ENCODE measurements at places on chromosomes 11 and 22.

DNA sequence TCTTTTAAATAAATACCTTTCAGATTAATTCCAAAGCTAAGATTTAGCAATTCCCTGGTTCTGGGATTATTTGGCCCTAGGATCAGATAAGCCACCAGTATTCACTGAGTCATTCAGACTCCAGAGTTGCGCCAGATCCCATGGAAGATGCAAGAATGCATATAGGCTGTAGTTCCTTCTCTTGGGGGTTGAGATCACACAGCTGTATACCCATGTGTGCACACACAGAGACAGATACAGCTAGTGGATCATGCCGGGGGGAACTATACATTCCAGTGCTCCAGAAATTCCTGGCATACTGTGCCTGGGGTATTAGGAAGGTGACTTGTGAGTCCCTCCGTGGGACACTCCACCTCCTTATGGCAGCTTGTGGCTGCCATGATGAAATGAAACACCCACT, 75.4 kb downstream of the ZBTB16 start:
- no peak for DNase-seq
- H3K4me1 ChIP-seq: peaks cover 67% of the 10 kb centered on the region
- no peak overlapping the region for H3K4me3 ChIP-seq
- no peaks in the 10 kb centered on the region for H3K36me3 ChIP-seq
- no peak overlapping the region for H3K27ac ChIP-seq
- no peaks in the 10 kb centered on the region for H3K27me3 ChIP-seq

DNA sequence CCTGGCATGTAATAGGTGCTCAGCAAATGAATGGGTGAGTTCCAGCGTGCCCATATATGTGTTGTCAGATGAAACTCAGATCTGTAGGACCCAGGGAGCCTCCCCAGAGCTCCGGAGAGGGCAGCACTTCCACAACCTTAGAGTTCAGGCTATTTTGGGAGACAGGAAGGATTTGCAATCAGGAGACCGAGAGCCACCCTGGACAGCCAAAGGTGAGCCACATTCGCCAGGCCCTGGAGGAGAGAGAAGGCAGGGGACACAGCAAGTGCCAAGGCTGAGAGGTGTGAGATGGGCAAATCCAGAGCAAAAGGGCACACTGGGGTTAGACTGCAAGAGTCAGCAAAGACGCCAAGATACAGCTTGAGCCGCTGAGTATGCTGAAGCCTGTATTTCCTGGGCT, 66.4 kb downstream of the CD82 start:
- H3K27ac ChIP-seq: no peak overlapping the region
- DNase-seq: no peak
- no peak overlapping the region for H3K4me3 ChIP-seq
- H3K36me3 ChIP-seq: no peaks in the 10 kb centered on the region

DNA sequence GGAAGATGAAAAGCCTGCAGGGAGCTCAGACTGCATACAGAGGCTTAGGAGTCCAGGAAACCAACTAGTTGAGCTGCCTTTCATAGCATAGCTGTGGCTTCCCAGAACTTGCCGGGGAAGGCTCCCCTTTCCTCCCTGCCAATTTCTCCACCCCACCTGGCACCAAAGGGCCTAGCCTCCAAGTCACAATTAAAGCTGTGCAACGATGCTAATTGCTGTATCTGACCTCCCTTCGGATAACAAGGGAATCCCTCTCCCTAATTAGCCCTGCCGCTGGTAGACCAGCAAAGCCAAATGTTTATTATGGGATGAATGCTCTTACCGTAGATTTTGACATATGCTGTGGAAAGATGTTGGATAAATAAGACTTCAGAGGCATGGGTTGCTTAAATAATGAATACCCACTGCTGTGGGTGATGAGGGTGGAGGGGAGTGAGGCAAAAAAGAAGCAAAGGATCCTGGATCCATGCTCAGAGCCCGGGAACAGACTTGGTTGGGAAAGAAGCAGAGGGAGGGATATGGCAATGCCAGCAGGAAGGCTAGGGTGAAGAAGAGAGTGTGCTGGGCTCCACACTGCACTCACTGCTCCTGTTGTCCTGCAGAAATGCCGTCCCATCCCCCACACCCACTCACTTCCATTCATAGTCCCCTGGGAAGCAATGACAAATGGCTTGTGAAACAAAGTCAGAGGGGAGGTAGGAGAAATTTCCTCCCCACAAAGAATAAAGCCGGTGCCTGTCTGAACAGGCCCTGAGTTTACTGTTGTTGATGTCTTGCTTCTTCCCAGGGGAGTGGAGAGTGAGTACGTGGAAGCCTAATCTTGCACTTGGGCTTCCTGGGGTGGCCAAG, 608.1 kb upstream of the CADM1 start:
- DNase-seq: no peak
- H3K36me3 ChIP-seq: no peaks in the 10 kb centered on the region
- no peak overlapping the region for H3K27ac ChIP-seq
- H3K4me3 ChIP-seq: no peak overlapping the region

DNA sequence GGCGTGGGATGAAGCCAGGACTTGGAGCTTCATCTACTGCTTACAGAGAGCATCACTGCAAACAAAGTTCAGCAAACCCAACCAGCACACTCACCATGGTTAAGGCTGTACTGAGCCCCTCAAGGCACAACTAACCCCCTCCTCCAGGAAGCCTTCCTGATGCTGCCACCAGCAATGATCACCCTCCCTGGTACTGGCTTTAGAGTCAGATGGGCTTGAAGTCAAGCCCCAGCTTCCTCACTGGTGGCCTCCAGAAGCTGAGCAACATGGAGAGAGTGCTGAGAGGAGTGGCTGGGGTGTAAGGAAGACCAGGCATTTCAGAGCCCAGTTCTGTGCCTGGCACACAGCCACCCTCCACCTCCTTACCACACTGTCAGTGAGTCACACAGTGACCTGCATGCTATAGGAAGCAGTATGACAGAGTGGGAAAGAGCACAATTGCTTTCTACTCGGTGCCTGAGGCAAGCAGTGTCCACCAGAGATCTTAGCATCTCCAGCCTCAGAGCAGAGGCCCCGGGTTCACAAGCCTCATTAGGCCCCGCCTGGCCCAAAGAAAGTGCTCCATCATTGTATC, 24.7 kb upstream of the BAIAP2L2 start:
- H3K27me3 ChIP-seq: no peaks in the 10 kb centered on the region
- peaks cover 5% of the 10 kb centered on the region for H3K4me1 ChIP-seq
- H3K27ac ChIP-seq: no peak overlapping the region
- no peak overlapping the region for H3K4me3 ChIP-seq

DNA sequence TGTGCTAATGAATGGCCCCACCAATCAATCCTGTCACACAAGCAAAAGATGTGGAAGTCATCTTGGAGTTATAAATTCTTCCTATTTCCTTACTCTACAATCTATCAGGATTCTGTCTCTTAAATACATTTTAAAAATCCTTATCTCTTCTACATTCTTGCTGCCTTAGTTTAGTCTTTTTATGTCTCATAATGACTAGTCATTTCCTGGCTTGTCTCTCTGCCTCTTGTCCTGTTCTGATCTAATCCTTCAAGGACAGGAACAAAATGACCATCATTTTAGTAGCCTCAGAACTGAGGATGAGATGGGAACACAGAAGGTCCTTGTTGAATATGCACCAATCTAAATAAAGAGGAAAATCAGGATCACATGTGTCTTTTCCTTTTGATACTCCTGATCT, 56.6 kb upstream of the LIN7C start:
- no peak for DNase-seq
- no peak overlapping the region for H3K4me3 ChIP-seq
- H3K27ac ChIP-seq: no peak overlapping the region
- no peaks in the 10 kb centered on the region for H3K36me3 ChIP-seq
- H3K27me3 ChIP-seq: no peaks in the 10 kb centered on the region

DNA sequence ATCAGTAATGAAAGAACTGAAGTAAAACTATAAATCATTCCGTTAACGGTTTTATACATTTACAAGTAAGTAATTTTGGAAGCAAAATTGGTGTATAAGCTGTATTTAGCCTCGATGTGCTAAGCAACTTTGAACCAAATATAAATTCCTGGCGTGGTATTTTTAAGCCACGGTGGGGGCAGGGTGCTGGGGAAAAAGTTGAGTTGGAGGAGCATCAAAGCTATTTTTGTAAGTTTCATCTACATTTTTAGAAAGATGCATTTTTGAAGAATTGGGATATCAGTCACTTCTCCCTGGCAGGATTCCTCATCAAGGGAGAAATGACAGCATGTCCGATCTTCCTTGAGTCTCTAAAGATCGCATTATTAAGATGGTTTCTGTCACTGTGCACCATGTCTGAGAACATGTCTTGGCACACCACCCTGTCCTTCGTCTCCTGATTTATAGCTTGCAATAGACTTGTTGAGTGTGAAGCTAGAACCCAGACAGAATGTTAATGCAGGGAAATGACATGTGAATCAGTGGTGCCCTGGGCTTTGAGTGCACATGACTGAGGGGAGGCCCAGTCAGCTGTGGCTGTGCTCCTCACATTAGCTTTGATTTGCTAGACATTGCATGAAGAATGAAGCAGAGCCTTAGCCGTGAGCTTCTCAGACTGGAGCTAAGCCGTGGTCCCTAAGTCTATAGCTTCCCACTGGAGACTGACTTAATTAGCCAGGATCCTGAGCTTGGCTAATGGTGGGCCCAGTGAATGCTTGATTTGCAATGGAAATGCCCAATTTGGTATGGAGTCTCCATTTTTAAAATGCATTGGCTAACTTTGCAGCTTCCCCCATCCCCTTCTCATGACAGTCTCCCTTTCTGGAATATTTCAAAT, 127.0 kb downstream of the COMMD9 start:
- H3K36me3 ChIP-seq: no peaks in the 10 kb centered on the region
- H3K27me3 ChIP-seq: no peaks in the 10 kb centered on the region
- no peak for DNase-seq
- H3K4me3 ChIP-seq: no peak overlapping the region

- H3K4me1 ChIP-seq: no peaks in the 10 kb centered on the region
- no peaks in the 10 kb centered on the region for H3K36me3 ChIP-seq
- no peak overlapping the region for H3K27ac ChIP-seq
Observed at GRCh38 chr11:11425806-11426205, 72.8 kb upstream of the CSNK2A3 start.

DNA sequence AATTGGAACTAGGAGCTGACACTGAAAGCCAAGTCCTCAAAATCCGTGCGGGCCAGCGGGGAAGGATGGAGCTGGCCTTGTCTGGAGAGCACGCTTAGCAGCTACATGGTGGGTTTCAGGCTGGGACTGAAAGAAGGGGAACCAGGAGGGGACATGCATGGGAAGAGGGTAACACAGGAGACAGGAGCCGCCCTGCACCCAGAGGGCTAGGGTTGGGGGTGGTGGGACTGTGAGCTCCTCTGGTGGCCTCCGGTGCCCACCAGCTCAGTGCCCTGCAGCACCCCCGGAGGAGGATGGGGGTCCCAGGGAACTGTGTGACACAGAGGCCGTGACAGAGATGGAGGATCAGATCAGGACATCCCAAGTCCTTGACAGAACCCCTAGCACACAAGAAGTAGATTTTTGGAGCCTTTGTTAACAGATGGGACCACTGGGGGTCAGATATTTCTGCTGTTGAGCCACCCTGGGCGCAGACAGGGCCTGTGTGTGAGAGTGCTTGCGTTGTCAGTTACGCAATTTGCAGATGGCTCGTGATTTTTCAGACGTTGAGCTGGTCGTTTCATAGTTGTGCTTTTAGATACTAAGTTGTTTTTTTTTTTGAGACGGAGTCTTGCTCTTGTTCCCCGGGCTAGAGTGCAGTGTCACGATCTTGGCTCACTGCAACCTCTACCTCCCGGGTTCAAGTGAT, 21.3 kb upstream of the GRAMD4 start:
- H3K27ac ChIP-seq: no peak overlapping the region
- H3K27me3 ChIP-seq: no peaks in the 10 kb centered on the region
- no peak overlapping the region for H3K4me3 ChIP-seq
- H3K4me1 ChIP-seq: peaks cover 19% of the 10 kb centered on the region
- peak; percentile 74 for DNase-seq

DNA sequence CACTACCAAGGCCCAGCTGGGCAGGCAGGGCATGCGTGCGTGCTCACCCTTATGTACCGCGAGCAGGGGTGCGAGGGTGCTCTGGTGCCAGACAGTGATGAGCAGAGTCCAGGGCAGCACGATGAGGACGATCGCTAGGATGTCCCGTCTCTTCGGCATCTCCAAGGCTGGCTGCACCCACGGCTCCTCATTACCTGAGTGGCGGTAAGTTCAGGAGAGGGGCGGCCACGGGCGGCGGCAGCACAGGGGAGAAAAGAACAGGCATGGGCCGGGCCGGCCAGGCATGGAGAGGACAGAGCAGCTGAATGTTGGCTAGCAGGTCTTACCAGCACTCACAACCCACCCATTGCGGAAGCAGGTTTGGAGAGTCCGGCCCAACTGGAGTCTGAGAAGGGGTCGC, 24.5 kb downstream of the B3GAT1 start:
- H3K36me3 ChIP-seq: no peaks in the 10 kb centered on the region
- no peak for DNase-seq
- no peaks in the 10 kb centered on the region for H3K4me1 ChIP-seq
- H3K4me3 ChIP-seq: no peak overlapping the region
- H3K27me3 ChIP-seq: no peaks in the 10 kb centered on the region

- H3K4me3 ChIP-seq: peak overlapping the region; percentile 63
- H3K36me3 ChIP-seq: no peaks in the 10 kb centered on the region
- no peak for DNase-seq
- no peaks in the 10 kb centered on the region for H3K27me3 ChIP-seq
- peak overlapping the region; percentile 89 for H3K27ac ChIP-seq
Observed at GRCh38 chr11:118928870-118929500, 3.3 kb upstream of the BCL9L start.

GRCh38 chr22:38214302-38215056, 12.7 kb downstream of the MAFF start:
- H3K36me3 ChIP-seq: peaks cover 13% of the 10 kb centered on the region
- H3K4me3 ChIP-seq: peak overlapping the region; percentile 8
- DNase-seq: no peak

DNA sequence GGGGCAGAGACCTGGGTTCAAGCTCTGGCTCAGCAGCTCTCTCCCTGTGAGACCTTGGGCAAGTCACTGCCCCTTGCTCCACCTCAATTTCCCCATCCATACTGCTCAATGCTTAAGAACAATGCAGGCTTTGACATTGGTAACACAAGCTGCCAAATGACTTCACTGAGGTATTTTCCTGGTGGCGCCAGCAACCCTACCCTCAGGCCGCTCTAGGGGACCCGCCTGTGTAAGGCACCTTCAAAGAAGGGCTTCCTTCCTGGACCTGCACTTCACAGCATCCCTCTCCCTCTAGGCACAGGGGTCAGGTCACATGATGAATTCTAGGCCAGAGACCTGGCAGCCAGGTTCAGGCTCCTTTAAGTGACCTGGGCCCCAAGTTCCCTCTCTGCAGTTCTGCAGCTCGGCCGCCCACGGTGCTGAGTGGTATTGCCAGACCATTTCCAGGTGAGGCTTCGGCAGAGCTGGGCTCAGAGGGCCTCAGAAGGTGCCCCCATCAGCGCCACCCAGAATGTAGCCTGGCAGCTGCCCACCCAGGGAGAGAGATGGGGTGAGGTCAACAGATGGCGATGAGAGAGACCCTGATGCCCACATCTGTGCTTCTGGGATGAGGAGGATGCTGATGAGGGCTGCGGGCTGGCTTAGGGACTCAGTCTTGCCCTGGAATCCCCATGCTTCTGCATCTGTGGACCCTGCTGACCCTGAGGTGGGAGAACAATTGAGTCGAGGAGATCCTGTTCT, 4.5 kb downstream of the WNT11 start:
- DNase-seq: no peak
- no peaks in the 10 kb centered on the region for H3K4me1 ChIP-seq
- peaks cover 22% of the 10 kb centered on the region for H3K27me3 ChIP-seq
- H3K4me3 ChIP-seq: no peak overlapping the region

All from tibial nerve (tissue), 4 donors.